ENCODE measurements at places on chromosomes 12 and 14.

DNA sequence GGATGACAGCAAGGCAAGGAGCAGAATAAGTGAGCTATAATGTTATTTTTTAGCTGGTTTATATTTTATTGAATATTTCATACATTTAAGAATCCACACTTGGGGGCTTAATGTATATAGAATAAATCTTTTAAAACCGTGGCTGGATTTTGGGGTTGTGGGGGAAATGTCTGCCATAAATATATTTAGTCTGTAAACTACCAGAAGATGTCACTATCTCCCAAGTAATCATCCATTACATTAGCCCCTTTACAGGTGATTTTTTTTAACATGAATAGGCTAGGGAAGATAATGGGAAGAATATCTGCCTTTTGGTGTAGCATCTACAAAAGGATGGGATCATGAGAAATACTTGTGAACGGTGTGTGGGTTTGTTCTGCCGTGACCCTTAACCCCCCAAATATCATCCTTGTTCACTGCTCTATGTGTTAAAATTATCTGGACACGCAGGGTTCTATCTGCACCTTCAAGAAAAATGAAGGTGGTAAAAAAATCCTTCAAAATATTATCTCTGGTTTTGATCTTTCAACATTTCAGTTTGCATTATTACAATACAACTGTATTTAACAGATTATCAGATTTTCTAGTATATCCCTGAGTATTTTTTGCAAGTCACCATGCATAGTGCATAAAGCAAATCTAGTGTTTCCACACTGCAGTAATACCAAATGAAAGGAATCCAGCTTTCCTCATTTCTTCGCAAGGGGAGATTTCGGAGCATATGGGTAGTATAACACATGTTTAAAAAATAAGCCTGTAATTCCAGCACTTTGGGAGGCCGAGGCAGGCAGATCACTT is 8.0 kb upstream of the SLC17A8 start:
- no peak for DNase-seq

DNA sequence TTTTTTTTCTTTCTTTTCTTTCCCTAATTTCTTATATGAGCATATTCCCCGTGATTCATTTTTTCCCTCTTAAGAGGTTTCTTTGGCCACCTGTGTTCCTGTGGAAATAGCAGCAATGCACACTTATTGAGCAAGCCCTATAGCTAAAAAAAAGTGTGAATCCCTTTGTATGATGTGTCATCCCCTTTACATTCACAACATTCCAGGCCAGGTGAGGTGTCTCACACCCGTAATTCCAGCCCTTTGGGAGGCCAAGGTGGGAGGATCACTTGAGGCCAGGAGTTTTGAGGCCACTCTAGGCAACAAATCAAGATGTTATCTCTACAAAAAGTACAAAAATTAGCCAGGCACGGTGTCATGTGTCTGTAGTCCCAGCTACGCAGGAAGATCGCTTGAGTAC is 700.4 kb upstream of the TBX3 start:
- no peak for DNase-seq

GRCh38 chr14:101499513-101499912 is 61.8 kb upstream of the DIO3 start:
- no peak for DNase-seq

- DNase-seq = no peak
Measured at GRCh38 chr12:81492131-81492720, 266.9 kb downstream of the PPFIA2 start.

DNA sequence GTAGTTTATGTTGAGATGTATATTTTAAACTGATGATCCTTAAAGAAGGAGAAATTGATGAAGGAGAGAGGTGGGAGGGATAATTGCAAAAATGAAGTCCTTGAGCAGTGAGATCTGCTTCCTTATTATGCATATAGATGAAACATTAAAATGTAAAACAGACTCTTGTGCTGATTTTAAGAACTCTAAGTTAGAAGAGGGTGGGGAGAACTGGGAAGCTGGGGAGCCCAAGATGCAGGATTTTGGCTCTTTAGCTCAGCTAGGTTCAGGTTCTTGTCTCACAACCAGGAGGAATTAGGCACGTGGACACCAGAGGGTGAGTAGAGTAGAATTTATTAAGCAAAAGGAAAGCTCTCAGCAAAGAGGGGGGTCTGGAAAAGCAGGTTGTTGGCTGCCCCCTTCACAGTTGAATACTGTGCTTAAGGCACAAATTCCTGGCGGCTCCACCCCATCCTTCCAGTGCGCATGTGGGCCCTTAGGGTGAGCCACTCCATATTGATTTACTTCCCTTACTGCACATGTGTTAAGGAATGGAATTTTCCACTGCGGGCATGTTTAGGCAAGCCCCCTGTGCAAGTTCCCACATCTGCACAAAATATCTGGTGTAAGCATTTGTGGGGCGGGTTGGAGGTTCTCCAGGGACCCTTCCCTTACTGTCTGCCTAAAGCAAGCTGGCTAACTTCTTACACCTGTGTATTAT is 141.9 kb downstream of the BICD1 start:
- DNase-seq = no peak

DNA sequence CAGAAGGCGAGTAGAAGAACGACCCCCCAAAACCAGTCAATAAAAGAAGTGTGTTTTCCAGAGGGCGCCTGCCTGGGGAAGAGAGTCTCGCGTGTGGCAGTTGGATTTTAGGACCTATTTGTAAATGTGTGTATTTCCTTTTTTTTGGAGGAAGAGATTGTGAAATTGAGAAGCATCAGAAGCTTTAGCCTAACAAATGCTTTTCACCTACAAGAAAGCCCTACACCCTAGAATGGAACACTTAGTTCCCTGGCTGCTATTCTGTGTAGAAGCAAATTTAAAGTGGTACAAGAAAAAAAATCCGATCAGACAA is 1.3 kb downstream of the RCOR1 start:
- no peak for DNase-seq

- no peak for DNase-seq
Measured at GRCh38 chr14:24334431-24335291, at the start of gene ADCY4. Gene ADCY4, minus strand, starts transcription at chr14:24335071. Its CDS starts 419 bp downstream, at chr14:24334652.

GRCh38 chr14:49240383-49240782 is 345.8 kb downstream of the RPS29 start:
- DNase-seq = no peak

DNA sequence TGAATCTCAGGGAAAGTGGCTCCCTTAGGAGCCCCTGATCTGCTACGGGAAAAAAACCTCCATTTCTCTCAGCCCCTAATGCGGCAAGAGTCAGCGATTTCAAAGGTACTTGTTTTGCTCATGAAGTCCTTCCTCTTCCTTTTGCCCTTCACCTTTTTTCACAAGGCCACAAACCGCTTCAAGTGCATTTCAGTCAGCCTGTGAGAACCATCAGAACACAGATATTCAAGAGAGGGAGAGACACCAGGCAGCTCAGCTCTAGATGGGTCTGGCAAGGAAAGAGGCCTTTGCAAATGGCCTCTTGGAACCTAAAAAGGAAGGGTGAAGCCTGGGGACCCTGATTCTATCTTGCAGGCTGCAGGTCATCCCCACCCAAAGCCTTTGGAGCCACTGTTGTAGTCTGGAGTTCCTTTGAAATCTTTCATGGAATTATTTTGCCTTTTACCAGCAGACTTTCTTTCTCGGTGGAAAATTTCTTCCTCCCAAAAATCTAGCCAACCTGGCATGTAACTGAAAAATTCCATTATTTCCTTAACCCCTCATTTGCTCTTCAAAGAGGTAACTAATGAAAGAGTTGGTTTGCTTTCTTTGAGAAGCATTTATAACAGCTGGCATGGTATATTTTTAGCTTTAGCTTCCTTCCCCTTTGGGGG is 145.0 kb downstream of the SAMD4A start:
- no peak for DNase-seq

- DNase-seq = no peak
Measured at GRCh38 chr12:68154779-68155178, 4.8 kb downstream of the IFNG start.

DNA sequence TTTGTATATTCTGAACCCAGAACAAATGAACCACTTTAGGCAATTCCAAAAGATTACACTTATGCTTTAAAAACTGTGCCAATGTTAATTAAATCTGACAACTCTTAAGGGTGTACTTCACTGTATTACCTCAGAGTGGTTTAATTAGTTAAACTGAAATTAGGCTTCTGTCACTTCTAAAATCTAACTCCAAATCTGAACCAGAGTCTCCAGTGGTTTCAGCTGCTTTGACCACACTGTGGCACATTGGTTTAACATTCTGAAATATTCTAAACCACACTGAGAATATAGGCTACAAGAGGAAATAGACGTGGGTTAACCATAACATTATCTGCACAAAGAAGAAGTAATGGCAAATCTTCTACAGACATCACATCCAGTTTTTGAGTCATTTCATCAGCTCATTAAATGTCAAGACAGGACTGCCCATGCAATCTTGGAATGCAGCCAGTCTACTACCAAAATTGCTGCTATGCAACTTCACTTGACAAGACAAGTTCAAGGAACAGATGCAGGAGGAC is 94.8 kb downstream of the LRP6 start:
- no peak for DNase-seq

GRCh38 chr14:36477266-36477665 is 42.8 kb downstream of the NKX2-1 start:
- no peak for DNase-seq

DNA sequence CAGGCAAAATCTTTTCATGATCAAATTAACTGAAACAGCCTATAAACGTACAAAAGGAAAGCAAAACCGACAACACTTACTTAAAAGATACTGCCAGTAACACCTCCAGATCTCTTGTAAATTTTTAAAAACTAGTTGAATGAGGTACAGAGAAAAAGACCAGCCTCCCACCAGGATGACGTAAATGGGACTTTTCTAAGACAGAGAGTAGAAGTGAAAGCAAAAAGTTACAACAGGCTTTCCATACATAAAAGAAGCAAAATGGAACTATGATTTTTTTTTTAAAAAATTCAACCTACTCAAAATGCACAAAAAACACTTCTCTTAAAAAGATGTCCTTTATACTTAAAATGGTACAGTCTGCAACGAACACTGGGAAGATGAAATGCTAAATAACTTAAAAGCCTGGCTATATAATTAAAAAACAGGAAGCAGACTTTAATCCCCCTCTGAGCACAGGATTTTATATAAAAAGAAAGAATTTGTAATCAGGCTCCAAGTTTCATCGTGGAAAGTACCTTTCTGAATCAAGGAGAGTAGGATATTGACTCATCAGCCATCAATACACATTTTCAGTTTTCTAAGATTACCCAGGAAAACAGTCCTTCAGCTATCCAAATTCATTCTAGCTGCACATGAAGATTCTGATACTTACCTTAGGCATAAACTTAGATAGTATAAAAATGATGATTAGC is 14.2 kb upstream of the MYO1A start:
- DNase-seq = no peak

- no peak for DNase-seq
Measured at GRCh38 chr14:77830692-77831091, 30.8 kb downstream of the ADCK1 start.

DNA sequence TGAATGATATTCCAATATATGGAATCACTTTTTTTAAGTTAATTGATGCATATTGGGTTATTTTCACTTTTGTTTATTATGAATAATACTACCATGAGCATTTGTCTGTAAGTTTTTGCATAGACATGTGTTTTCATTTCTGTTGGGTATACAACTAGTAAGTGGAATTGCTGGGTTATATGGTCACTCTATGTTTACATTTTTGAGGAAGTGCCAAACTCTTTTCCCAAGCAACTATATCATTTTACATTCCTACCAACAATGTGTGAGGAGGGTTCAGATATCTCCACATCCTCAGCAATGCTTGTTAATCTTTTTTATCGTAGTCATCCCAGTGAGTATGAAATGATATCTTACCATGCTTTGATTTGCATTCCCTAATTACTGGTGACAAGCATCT is 64.0 kb downstream of the MON2 start:
- no peak for DNase-seq

DNA sequence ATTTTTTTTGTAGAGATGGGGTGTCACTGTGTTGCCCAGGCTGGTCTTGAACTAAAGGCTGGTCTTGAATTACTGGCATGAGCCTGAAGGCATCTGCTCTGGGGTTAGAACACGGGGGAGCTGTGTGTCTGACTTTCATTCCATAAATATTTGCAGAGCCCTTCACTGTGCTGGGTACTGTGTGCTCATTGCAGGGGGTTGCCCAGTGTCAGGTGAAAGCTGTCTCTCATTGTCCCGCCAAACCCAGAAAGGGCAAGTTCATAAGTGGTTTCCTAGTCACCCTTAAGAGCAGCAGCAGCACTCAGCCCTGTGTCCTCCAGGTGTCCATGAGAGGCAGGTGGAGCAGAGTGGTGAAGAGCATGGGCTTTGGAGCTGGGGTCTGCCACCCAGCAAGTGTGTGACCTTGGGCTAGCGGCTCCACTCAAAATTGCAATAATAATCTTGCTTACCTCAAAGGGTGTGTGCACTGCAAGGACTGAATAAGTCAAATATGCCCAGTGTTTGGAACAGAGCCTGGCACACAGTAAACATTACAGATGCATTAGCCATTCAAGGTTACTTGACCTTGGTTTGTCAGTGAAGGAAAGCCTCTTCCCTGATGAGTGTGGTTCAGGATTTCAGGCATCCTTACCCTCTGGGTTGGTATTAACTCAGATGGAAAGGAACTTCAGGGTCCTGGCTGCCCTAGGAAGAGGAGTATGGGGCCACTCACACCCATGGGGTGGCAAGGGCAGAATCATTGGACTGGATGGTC is 4.4 kb upstream of the SMIM41 start:
- DNase-seq = no peak

GRCh38 chr12:130983328-130984017 is 29.8 kb downstream of the ADGRD1 start:
- no peak for DNase-seq

- DNase-seq = no peak
Measured at GRCh38 chr12:121468499-121468801, 68.5 kb downstream of the RNF34 start.

DNA sequence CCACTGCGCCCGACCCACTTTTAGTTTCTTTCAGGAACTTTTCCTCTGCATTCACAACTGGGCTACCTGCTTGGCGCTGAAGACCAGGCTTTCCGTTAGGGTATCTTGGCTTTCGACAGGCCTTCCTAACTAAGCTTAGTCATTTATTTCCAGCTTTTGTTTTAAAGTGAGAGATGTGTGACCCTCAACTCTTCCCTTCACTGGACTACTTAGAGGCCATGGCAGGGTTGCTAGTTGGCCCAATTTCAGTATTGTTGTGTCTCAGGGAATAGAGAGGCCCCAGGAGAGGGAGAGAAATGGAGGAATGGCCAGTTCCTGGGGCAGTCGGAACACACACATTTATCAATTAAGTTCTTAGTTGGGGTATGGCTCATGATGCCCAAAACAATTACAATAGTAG is 10.4 kb downstream of the MTA1 start:
- no peak for DNase-seq

DNA sequence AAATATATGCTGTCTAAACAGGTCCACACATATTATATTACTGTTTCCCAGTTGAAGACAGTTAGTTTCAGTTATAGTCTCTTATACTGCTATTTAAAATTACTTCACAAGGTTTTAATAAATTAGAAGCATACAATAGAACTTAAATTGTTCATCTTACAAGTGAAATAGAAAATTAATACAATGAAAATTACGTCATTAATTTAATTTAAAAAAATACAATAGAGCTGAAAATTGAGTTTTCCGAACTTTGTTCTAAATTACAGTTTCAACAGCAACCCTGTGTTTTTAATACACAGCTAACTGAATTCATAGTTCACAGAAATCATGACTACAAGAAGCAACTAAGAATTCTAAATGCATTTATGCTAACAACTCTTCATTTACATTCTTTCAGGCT is 525.7 kb upstream of the FOXG1 start:
- DNase-seq = no peak
